ENCODE measurements at places on chromosomes 2 and 18.

- no peak for DNase-seq
Observed at GRCh38 chr2:136057802-136058140, 60.2 kb downstream of the CXCR4 start.

DNA sequence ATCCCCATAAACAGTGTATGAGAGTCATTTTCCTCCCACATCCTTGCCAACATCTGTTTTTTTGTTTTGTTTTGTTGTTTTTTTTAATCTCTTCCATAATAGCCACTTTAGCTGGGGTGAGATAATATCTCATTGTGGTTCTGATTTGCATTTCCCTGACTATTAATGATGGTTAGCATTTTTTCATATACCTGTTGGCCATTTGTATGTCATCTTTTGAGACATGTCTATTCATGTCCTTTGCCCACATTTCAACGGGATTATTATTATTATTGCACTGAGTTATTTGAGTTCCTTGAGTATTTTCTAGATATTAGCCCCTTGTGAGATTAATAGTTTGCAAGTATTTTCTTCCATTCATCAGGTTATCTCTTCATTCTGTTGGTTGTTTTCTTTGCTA lies 223.3 kb downstream of the LPIN1 start:
- no peak for DNase-seq

GRCh38 chr2:233063269-233063975 lies 3.3 kb downstream of the INPP5D start:
- no peak for DNase-seq

GRCh38 chr2:240310645-240311044 lies 124.8 kb upstream of the GPC1 start:
- DNase-seq: no peak

DNA sequence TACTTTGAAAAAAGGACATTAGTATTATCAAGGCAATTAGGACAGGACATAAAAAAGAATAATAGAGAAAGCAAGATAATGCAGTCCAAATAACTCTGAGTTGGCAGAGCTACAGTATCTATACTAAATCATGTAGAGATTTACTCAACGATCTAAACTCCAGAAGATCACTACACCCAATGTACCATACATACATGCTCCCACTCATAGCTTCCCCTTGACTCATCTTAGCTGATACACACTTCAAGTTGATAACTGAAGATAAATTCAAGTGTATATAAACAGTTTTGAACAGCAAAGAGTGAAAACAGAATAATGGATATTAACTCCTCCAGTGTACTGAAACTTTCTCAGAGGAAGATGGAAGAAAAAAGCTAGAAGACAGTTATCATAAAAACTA lies 78.5 kb downstream of the SESTD1 start:
- DNase-seq: no peak

DNA sequence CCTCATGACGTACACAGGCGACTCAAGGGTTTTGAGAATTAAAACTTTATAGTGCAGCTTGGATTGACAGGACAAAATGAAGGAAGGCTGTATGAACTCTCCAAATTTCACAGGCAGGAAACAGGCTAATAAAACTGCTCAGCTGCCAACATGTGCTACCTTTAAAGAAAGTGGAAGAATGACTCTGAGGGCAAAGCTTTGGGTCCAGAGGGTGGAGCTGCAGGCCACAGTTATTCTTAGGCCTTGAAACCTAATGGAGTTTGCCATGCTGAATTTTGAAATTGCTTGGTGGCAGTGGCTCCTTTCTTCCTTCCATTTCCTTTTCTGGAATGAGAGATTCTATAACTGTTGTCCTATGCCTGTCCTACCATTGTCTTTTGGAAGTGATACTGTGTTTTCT lies 34.8 kb downstream of the HAT1 start:
- no peak for DNase-seq

GRCh38 chr2:173349287-173349686 lies 5.4 kb upstream of the CDCA7 start:
- DNase-seq: no peak

Data from activated CD4-positive, alpha-beta T cell treated with anti-CD3 and anti-CD28 coated beads, Interleukin-2, Interleukin-4, amounts not matched to agents 100 ng/mL and 50 ng/mL, durations not matched to agents 16 hours and 8 hours (primary cell).